Mesothelial cell of epicardium (in vitro differentiated cells): ENCODE measurements at places on chromosomes 7 and 10. TPM values are rescaled to one million over a fixed set of nuclear protein-coding genes. Genes with fewer than 3 reads are reported as not detected.
A peak's percentile ranks its signal among the peaks of the same experiment; 100 is the strongest.

DNA sequence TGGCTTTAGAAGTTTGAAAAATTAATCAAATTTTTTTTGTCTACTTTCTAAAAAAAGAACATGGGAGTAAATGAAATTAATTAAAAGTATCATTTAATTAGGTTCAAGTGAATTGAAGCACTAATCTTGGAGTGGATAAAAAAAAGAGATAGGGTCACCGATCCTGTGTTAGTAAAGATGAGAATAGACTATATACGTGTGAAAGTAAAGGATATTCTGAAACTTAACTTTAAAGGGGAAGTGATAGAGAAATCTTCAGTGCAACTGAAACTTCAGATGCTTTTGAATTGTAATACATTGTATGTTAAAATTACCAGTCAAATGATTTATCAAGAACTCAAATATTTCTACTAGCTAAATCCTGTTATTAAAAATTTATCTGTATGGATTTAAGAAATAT lies 4.8 kb downstream of the NHLRC2 start:
- no peak for DNase-seq

DNA sequence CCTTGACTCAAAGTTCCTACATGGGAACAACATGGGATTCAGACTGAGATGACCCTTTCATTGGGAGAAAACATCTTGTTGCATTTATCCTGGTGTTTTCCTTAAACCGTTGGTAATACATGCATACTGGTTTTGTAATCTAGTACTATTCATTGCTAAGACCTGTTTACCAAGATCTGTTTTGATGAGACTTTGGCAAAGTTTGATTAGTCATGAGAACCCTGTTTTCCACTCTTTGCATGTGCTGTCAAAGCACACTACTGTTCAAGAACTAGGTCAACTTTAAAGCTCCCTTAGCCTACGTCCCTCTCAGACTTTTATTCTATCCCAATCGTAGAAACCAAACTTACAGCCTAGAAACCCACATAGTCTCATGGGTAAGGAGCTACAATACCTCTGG lies 650.9 kb downstream of the GATA3 start:
- no peak for DNase-seq

DNA sequence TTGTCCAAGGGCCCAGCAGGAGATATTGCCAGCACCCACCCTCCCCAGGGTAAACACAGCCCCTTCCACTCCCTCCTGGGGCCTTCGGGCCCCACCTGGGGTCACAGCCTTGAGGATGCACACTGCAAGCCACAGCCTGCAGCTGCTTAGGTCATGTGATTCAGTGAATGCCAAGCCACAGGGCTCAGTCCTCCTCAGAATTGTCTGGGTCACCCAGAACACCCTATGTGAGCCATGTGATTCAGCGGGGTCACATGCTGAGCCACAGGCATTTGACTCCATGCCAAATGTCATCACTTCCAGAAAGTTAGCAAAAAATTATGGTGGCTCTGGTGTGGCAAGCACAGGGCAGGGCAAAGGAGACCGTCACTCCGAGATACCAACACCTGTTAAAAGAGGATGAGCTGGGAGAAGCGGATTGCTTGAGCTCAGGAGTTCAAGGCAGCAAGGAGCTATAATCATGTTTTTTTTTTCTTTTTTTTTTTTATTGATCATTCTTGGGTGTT lies 17.2 kb upstream of the PSAP start:
- DNase-seq: no peak

Gene HSPA12A
- 10.7 to 13.7 TPM (median 11.8 TPM) in 3 replicates for total RNA-seq

DNA sequence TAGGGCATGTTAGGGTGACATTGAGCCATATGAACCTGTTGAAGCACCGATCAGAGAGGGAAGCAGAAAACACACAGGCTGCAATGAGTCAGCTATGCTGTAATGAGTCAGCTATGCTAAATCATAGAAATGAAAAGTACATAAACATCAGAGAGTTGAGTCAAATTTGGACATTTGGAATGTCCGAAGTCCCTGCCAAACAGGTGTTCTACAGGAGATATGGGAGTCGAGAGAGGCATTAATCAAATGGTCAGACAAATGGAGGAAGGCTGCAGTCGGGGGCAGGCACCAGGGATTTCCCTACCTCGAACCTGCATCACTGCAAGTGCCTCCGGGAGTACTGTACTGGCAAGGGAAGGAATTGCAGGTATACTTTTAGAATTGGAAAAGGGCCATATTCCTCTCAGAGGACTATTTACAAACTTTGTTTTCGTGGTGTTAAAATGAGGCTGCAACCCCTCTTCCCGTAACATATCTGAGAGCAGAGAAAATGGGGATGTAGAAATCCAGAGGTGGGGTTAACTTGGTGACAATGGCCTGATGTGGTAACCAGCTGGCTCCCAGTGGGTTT lies 8.8 kb upstream of the ZC3HAV1 start:
- no peak for DNase-seq

- DNase-seq: no peak
These were observed 595.9 kb downstream of the DNAJB6 start for GRCh38 chr7:157932498-157933218.

Gene ACHE
- 9.2 to 10.4 TPM (median 9.6 TPM) in 3 replicates for total RNA-seq

Gene PPP1R17
- not detected in 3 replicates for total RNA-seq

- no peak for DNase-seq
These were observed 56.8 kb downstream of the TCF7L2 start for GRCh38 chr10:113006656-113007342.

Gene LRRN3
- total RNA-seq: 8.7 to 10.1 TPM (median 9.4 TPM) in 3 replicates

- no peak for DNase-seq
These were observed 5.7 kb upstream of the CLEC5A start for GRCh38 chr7:141952461-141952860.

DNA sequence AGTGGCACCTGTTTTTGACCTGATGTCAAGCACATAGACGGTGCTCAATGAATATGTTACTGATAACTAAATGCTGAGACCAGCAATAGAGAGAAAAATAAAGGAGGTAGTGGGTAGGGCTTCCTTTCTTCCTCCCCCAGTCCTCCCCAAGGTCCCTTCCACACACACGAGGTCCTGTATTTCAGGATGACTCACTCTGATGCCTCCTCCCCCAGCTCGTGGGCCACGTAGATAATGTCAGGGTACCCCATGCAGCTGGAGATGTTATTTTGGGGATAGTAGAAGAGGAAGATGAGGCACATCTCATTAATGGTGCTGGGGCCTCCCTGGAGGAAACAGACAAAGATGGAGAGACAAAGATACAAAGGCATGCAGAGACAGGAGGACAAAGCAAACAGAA lies 17.3 kb downstream of the PRSS58 start:
- no peak for DNase-seq

DNA sequence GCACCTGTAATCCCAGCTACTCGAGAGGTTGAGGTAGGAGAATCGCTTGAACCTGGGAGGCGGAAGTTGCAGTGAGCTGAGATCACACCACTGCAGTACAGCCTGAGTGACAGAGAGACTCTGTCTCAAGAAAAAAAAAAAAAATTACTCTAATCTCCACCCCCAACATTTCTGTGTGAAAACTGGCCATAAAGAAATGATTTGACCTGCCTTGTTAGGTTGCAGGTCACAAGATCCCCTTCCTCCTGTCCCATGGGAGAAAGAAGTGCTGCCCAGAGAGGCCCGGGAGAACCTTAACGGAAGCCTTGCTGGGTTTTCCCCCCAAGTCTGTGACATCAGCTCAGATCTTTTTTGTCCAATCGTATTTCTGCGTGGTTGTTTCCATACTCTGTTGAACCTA lies 8.7 kb upstream of the CALHM1 start:
- no peak for DNase-seq

GRCh38 chr7:46226860-46227259 lies 305.8 kb upstream of the IGFBP3 start:
- no peak for DNase-seq

DNA sequence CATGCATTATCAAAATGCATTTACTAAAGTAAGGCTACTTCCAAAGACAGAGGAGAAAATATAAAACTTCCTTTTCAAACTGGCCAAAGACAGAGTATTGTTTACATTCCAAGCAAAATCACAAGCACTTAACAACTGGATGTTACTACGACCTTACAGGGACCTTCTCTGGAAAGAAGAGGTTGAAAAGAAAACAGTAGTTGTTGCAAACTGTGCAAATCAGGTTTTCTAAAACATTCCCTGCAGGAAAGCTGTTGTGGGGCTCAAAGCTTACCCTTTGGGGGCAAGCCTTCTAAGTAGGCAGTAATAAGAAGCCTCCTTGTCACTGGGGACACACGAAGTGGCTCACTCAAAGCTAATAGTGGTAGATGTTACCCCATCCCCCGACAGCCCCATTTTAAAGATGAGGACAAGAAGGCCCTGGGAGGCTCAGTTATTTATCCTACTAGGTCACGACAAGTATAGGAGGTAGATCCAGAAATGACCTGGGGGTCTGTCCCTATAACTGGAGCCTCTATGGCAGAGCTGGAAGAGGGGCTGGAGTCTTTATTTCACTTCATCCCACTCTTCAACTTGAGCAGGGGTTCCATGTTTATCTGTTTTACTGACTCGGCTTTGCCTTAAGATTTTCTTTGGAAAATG lies 46.6 kb downstream of the ATXN7L1 start:
- DNase-seq: no peak

DNA sequence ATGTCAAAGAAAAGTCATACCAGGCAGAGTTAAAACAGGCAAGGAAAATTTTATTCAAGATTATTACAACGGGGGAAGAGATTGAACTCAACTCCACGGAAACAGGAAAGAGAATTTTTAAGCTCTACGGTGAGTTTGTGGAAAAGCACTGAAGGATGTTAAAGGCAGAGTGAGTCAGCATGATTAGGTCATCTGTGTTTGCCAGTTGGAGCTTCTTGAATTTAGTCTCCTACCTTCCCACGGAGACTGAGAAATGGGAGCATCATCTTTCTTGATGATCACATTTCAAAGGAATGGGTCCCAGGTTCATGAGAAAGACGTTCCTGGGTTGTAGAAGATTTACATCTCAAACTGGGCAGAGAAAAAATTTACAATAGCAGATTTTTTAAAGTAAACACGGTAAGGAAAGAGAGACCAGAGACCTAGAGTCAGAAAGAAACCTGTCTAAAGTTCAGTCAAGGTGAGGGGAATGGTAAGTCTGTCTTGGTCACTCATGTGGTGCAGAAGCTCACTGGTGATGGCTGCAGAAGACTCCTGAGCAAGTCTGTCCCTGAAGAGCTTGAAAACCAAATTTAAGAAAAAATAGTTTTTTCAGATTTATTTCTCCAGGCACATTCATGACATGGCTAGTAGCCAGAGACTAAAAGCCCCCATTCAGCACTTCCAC lies 516.9 kb upstream of the LRRN3 start:
- no peak for DNase-seq

Gene LIPK
- not detected in 3 replicates for total RNA-seq

- DNase-seq: no peak
These were observed 341.5 kb upstream of the GALNT17 start for GRCh38 chr7:70790215-70791073.

GRCh38 chr10:72002354-72003295 lies 38.4 kb downstream of the CHST3 start:
- DNase-seq: no peak

GRCh38 chr10:128286762-128287500 lies 160.7 kb upstream of the MKI67 start:
- no peak for DNase-seq

Gene SLC26A4
- total RNA-seq: 0.14 to 0.16 TPM in 2 of 3 replicates, not detected in the other

- no peak for DNase-seq
These were observed 103.9 kb downstream of the TNS3 start for GRCh38 chr7:47478017-47478344.

Gene GLI3
- 122 to 126 TPM (median 122 TPM) in 3 replicates for total RNA-seq

DNA sequence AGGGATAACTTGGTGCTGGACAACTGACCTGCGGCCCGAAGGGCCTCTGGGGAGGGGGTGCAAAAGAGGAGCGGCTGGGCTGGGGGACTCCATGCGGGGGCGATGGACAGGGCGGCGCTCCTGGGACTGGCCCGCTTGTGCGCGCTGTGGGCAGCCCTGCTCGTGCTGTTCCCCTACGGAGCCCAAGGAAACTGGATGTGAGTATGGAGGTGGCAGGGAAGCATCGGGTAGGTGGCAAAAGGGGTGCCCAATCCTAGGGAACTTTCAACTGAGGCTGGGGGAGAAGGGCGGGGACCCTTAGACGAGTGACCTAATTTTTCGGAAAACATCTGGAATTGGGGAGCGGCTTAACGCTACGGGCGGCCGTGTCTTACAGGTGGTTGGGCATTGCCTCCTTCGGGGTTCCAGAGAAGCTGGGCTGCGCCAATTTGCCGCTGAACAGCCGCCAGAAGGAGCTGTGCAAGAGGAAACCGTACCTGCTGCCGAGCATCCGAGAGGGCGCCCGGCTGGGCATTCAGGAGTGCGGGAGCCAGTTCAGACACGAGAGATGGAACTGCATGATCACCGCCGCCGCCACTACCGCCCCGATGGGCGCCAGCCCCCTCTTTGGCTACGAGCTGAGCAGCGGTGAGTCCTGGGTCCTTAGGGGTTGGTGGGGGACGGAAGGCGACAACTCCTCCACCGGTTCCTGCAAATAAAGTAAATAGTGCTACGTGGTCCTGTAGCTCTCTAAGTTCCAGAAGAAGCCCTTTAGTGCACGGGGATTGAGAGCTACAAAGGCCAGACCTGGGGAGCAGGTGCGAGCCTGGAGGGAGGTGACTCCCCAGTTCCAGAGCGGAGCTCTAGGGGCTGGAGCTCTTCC lies 622 bp downstream of the WNT16 start:
- peak; percentile 62 for DNase-seq

- DNase-seq: no peak
These were observed 1.1 kb upstream of the TNS3 start for GRCh38 chr7:47582764-47583738.

DNA sequence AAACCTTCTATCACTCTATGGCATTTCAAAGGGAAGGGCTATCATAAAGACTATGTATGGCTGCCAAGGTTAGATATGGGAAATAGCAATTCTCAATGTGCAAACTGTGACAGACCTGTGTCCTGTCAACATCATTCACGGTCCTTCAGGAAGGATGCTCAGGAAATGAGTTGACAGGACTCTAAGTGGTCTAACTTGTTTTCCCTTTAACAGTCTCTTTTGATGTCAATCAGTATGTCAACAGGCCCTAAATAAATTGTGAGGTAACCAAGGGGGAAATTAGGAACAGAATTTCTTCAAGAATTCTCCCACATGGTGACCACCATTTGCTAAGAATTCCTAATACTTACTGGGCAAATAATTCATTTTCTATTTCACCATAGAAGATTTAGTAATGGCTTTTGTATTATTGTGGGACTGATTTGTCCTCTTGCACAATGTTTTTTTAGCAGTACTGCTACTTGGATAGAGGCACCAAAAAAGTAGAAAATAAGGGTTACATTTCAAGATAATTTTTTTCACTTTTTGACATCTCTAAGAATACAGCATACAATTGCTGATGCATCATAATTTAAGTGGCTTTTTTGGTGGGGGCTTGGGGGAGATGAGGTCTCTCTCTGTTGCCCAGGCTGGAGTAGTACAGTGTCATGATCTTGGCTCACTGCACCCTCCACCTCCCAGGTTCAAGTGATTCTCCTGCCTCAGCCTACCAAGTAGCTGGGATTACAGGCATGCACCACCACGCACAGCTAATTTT lies 275.8 kb downstream of the CACNA2D1 start:
- DNase-seq: no peak

DNA sequence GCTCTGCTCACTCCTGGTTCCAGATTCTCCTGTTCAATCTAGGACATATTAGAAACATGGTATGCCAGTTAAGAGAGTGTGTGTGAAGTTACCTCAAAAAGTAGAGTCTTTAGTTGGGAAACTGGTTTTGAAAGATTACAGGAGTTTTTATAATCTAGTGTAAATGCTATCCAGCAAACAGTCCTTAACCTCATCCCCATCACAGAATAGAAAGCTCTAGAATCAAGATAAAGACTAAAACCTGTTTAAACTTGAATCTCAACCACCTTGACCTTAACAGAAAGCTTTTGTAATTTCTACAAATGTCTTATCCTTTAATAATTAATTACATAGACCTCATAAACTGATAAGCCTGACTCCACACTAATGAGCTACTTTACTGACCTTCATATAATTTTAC lies 1288.7 kb upstream of the SORCS1 start:
- no peak for DNase-seq

- DNase-seq: no peak
These were observed 127.8 kb downstream of the PTPN20 start for GRCh38 chr10:47038881-47039561.
